ENCODE measurements at places on chromosomes 2 and 18.

GRCh38 chr2:53268086-53268485 lies 499.5 kb upstream of the CHAC2 start:
- DNase-seq = no peak

DNA sequence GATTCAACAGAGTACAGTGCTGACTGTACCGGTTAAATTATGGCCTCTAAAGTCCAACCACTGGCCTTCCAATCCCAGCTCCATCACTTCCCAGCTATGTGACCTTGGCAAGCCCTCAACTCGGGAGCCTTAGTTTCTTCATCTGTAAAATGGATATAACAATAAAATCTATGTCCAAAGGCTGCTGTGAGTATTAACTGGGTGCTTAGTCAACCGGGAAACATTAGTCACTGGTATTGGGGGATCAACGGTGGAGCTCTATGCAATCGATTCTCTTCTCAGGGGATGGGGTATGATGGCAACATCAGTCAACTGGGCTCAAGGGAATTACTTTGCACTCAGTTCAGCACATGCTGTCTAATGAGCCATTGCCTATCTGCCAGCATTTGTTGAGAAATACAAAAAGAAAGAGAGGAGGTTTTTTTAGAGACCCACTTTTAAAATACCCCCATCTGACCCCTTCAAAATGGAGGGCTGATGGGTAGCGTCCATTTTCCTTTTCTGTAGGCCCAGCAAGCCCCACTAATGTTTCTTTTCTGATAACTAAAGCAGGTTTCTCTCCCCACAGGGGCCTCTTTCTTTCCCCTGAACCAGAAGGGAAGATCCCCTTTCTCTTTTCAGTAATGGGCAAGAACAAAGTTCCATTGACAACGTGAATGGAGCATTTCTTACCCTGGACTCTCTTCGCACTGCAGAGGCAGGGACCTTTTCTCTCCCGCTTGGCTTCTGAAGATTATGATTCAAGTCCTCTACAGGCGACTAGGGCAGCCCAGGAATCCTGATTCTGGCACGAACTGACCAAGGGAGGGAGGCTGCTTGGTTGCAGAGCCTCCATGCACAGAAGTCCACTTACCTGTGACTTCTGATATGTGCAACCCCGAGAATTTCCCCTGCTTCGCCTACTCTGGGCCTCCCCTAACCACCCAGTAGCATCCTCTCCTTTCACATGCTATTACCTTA lies 8.7 kb upstream of the AGFG1 start:
- DNase-seq = no peak

DNA sequence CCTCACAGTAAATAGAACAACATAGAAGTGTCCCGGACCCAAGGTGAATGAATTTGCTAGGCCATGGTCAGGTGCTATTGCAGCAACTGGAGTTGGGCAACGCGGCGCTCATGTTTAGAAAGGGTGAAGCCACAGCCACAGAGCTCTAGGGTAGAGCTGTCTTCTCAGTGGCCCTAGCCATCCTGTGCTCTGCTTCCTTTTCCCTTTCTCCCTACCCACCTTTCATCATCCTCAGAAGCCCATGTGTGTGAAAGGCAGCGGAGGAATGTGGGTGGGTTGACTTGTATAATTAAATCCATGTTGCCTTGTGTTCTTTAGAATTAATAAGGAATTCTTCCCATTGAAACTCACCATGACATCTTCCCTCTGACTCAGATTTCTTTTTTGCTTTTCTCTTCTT lies 336.7 kb downstream of the OSR1 start:
- no peak for DNase-seq

DNA sequence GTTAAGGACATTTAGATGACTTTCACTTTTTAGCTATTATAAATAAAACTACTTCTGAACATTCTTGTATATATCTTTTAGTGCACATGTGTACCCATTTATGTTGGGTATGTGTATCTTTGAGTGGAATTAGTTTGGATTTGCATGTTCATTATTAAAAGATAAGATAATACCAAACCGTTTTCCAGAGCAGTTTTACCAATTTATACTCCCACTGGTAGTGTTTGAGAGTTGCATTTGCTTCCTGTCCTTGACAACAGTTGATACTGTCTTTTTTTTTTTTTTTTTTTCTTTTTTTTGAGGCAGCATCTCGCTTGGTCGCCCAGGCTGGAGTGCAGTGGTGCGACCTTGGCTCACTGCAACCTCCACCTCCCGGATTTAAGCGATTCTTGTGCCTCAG lies 23.3 kb downstream of the SLC30A6 start:
- DNase-seq = no peak

- no peak for DNase-seq
These were observed 9.7 kb downstream of the RAB11FIP5 start for GRCh38 chr2:73103018-73103542.

DNA sequence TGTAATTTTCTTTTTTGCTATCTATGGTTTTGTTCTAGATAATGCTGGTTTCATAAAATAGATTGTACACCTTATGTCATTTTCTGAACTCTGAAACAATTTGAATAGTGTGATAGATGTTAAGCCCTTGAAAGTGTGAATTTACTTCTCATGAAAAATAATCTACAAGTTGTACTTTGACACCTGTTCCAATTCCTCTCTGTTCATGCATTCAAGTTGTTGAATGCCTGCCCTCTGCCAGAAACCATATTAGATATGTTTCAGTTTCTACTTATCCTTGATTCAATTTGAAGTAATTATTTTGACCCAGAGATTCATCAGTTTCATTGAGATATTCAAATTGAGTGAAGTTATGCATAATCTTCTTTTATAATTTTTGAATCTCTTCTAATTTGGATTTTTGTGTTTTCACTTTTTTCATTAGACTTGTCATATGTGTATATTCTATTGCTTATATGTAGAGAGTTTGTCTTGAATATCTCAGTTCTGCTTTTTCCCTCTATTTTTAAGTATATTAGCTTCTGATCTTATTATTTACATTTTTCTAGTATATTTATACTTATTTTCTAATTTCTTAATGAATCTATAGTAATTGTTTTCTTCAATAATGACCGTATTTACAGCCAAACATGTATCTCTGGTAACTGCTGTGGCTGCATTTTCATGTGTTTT lies 143.3 kb upstream of the TACR1 start:
- DNase-seq = no peak

- no peak for DNase-seq
These were observed 250.8 kb downstream of the LRRTM1 start for GRCh38 chr2:80053522-80054345.

DNA sequence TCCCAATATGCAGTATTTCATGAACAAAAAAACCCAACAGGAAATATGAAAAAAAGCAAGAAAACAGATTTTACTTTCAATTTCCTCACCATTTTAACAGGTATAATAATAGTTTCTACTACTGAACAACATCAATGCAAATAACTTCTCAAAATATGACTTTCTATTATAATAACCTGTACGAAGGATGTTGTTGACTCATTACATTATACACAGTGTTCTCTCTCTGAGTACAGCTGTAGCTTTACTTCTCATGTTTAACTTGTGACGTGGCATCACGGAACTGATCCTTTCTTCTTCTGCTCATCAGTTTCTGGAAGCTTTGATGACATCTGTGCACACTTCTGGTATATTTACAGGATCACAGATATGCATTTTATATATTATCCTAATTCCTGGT lies 40.0 kb downstream of the FAM228A start:
- DNase-seq = no peak

- DNase-seq = no peak
These were observed 41.1 kb downstream of the CDCA7 start for GRCh38 chr2:173395567-173396351.

DNA sequence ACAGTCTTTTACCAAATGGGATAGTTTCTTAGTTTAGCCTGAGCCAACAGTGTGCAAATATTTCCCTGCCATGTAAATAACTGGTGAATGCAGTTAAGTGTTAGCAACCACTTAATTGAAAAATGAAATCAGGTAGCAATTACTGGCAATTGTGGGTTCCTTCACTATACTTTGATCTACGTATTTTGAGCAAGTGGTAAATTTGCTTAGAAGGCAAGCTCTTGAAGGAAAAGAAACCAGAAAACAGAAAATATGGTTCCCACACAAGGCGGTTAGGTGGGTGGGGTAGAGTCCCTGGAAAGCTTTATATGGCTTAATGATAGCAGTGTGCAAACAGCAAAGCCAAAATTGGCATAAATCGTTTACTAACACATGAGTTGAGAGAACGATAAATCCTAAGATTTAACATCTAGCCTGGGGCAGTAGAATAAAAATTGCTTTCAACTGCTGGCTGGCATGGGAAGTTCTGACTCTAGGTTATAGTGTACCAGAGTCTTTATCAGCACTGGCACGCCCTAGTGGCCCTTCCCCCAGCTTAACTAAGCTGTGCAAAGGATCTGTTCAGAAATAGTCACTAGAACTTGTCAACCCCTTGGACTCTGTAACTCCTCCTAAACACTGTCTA lies 17.0 kb downstream of the SLC9A2 start:
- DNase-seq = no peak

- DNase-seq = no peak
These were observed 67.2 kb downstream of the CUL3 start for GRCh38 chr2:224517963-224518362.

- no peak for DNase-seq
These were observed 64.3 kb upstream of the EPAS1 start for GRCh38 chr2:46232860-46233259.

DNA sequence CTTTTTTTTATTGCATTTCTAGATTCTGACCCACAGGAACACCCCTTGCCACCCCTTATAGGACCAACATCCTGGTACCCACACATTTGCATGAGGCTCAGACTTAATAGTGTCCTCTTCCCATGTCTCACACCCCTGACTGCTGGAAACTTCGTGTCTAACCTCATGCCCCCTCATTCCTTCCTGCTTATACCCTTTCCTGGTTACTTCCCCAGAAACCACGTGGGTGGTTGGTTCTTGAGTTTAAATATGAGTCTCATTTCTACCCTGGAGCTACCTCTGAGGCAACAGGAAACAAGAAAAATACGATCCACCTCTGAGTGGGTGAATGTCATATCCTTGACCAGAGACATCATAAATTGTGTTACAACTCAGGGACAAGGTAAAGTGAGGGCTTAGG lies 1.6 kb downstream of the TNP1 start:
- DNase-seq = no peak

DNA sequence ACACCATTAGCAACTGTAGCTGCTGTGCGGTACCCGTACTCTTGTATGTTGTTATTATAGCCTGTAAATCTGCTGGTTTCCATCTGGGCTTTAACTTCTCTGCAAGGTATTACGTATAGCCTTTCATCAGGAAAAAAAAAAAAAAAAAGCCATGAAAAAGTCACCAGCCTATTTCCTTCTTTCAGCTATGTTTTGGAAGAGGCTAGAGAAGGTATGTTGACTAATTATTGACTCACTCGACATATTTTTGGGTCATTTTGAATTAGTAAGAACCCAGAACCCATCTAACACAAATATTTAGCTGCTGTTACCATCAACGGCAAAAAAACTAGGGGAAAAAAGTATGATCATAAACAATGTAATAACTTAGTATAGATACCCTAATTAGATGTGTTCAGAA lies 1395.6 kb downstream of the SUCLG1 start:
- no peak for DNase-seq

- no peak for DNase-seq
These were observed 571.2 kb upstream of the ACVR2A start for GRCh38 chr2:147273628-147274027.

- no peak for DNase-seq
These were observed 179.2 kb downstream of the TTC32 start for GRCh38 chr2:19722531-19722971.

DNA sequence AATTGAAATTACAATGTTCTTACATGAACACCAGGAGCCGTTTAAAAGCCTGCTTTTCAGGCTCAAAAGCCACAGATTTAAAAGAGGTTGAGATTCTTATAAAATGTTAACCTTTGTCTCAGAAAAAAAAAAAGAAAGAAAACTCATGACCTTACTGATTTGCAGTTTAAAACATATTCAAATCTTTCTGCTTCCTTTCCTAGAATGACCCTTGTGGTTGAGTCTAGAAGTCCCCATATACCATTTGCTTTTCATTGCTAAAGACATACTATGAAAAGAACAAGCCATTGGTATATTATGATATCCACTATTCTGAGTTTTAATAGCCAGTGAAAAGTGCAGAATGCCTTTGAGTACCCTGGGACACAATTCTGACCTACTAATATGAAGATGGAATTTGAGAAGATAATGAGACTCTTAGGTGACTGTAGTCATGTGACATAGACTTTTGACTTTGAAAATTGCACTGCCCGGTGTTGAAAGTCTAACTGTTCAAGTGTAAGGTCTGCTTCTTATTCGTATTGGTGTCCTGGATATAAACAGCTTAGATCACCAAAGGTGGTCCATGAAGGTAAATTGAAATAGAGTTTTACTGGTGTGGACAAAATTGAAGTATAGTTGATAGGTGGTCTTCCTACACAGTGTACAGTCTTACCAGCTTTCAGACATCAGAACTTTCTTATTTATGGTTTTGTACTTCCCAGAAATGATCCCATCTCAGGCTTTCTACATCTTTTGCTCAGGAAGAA lies 117.0 kb downstream of the DOCK10 start:
- no peak for DNase-seq

DNA sequence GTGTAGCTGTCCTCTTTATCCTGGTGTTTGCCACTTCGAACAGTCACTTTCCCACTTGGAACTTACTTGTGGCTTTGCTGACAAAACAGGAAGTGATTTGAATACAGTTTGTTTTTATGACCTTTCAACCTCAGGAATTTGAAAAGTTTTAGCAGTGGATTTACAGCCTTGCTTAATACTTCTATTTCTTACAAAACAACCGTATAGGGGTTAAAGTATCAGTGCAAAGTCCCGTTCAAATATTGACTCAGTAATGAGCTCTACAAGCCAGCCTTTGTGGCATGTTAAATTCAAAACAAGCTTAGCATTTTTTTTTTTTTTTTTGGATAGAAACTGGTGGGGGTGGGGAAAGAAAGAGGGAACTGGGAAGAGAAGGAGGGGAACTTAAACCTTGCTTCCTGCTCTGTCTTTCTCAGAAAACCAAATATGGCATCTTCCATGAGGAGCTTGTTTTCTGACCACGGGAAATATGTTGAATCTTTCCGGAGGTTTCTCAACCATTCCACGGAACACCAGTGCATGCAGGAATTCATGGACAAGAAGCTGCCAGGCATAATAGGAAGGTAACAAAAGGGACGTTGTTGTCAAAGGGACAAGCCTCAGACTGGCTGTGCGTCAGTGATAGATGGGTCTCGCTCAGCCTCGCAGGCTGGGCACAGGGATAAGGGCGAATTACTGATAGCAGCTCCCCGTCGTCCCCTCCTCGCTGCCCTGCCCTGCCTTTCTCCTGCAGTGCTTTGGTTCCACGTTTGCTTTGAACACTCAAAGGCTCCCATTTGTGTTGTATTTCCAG lies at the start of gene HNMT:
HNMT (plus strand) TSS at position 408 of the 793 bp plus-strand sequence; CDS start at position 427, 19 bp downstream.
- DNase-seq = no peak

GRCh38 chr2:200317975-200318374 lies 11.5 kb downstream of the SPATS2L start:
- DNase-seq = no peak

- DNase-seq = no peak
These were observed 204.5 kb upstream of the LRATD1 start for GRCh38 chr2:14428056-14428455.

DNA sequence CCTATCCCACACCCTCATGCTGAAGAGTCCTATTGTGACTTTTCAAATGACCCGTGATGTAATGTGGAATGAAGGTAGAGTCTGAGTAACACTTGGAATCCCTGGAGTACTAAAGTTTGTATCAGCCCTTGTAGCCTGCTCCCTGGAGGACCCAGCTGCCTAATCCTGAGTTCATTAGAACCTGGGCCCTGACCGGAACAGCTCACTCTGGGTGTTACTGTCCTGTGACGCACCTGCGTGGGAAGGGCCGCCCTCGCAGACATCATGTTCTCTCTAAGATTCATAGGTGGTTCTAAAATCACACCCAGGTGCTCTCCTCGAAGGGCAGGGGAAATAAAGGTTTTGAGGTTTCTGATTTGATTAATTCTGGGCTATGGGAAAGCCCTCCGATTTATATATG lies 62.3 kb downstream of the NCK2 start:
- no peak for DNase-seq

All from forelimb muscle (tissue), 1 donor.